NCI-H1105 treated with DMSO at 0.1 percent for 48 hours (cell line): ENCODE measurements at places on chromosomes 1 and 21.

- no peak for DNase-seq
Observed at GRCh38 chr21:16305686-16306085, 575.9 kb downstream of the USP25 start.

GRCh38 chr1:151970128-151970527, 23.5 kb downstream of the S100A10 start:
- no peak for DNase-seq

GRCh38 chr1:156554971-156555370, 17.4 kb downstream of the IQGAP3 start:
- no peak for DNase-seq

GRCh38 chr1:69738458-69739250, 170.9 kb downstream of the LRRC7 start:
- no peak for DNase-seq

GRCh38 chr1:207817166-207817565, 65.3 kb downstream of the CD46 start:
- no peak for DNase-seq

GRCh38 chr1:153357076-153357852, 390 bp upstream of the S100A9 start:
- DNase-seq, result no peak

DNA sequence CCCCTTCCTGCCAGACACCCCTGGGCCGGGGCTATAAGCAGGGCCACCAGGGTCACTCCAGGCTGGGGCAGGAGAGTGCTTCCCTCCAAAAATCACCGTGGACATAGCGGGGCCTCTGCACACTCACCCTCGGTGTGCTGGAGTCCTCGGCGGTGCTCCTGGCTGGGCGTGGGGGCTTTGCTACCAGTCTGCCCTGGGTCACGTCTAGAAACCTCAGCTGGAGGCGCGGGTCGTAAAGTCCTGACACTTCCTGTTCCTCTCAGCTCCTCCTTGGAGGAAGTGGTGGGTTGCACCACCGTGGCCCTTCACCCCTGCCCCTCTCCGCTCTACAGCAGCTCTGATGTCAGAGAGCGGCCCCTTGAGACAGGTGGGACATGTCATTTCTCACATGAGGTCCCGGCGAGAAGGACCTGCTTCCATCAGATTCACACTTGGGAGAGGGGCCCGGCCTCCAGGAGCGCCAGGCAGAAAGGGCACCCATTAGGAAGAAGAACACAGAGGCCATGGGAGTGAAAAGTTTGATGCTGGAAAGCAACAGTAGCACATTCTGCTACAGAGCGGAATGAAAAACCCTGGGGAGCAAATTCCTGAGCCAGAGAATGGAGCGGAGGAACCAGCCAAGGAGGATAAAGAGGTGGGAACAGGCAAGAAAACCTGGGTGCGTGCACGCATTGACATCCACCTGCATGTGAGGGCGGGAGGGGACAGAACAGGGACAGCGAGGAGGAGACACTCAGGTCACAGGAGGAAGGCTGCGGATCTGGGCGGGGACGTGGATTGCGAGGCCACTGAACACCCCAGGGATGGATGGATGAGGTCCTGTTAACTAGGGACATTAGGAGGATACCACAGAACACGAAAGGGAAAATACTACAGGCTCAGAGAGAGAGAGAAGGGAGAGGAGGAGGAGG, at the start of gene ITGB2:
Gene ITGB2 (minus strand): TSS at position 206 of the 911 bp plus-strand sequence. CDS start 10,117 bp downstream, outside the sequence.
- DNase-seq, result no peak

GRCh38 chr21:16908077-16908476, 604.8 kb upstream of the CXADR start:
- peak; percentile 86 for DNase-seq

- DNase-seq, result no peak
Observed at GRCh38 chr1:8871539-8871935, 6.9 kb downstream of the ENO1 start.

DNA sequence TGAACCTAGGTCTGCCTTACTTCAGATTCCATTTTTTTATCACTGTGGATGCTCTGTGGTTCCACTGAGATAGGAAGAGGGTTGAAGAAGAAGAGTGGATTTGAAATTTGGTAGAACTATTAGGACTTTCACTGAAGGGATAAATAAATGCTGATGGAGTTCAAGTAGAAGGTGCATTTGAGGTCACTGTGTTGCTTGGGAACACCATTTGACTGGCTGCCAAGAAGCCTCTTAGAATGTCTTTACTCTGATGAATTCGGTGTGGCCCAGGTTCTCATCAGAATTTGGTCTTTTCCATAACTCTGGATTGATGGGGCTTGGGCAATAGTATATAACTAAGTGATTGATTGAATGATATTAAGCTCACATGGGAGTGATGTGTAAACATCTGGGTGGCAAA, 11.9 kb downstream of the XPR1 start:
- peak; percentile 68 for DNase-seq

- no peak for DNase-seq
Observed at GRCh38 chr1:176046926-176047325, 160.2 kb downstream of the COP1 start.

GRCh38 chr1:229364207-229365065, 21.6 kb upstream of the CCSAP start:
- DNase-seq, result no peak

DNA sequence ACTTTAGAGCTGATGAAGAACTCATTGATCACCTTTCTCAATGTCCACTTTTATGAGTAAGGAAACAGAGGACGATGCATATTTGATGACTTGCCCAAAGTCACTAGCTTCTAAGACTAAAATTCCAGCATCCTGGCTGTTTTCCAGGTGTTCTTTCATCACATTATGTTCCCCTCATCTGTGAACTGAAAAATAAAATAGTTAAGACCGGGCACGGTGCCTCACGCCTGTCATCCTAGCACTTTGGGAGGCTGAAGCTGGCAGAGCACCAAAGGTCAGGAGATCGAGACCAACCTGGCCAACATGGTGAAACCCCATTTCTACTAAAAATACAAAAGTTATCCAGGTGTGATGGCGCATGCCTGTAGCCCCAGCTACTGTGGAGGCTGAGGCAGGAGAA, 297.5 kb downstream of the DUSP10 start:
- DNase-seq, result no peak

GRCh38 chr1:242788771-242789170, 264.3 kb upstream of the PLD5 start:
- no peak for DNase-seq

DNA sequence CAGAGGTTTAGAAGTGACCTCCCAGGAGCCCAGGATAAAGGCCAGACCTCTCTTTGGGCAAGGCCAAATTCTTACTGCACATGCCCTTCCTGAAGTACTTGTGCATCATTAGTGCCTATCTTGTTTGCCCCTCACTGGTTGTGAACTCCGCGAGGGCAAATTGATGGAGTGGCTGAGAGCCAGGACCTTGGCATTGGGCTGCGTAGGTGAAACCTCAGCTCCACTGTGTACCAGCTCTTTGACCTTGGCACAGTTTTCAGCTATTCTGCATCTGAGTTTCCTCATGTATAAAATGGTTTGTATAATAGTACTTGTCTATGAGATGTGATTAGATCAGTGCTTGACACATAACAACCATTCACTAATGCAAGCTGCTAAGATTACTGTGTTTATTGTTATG, 11.5 kb downstream of the OTUD3 start:
- DNase-seq, result peak; percentile 30

- DNase-seq, result no peak
Observed at GRCh38 chr1:117659550-117660270, 53.9 kb downstream of the TENT5C start.

DNA sequence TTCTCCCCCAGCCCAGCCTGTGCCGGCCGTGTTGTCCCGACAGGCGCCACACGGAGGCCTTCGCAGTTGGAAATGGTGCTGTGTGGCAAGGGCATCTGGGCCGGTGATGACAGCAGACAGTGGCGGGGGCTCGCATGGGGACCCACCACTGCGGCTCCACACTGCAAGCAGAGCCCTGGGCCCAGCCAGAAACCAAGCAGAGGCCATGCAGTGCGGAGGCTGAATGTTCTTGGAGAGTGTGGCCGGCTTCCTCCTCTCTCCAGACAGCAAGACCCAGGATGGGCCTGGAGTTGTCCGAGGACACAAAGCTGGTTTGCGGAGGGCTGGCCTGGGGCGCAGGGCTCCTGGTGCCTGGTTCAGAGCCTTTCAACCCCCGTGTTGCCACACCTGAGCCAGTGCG, 104.6 kb downstream of the SIK1 start:
- no peak for DNase-seq

DNA sequence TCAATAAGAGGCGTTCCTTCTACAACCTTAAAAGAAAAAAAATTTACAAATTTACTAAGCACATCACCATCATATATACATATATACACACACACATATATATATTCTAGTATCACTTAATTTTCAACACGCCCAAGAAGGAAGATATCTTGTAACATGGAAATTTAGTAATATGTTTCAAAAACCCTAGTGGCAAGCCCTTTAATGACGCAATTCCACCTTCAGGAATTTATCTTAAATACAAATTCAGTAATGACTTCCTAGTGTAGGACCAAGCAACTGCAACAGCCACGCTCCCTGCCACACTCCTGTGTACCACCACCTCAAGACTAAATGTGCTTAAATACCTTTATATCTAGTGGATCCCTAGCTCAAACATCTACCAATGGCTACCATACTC, 12.5 kb downstream of the LBR start:
- DNase-seq, result no peak

DNA sequence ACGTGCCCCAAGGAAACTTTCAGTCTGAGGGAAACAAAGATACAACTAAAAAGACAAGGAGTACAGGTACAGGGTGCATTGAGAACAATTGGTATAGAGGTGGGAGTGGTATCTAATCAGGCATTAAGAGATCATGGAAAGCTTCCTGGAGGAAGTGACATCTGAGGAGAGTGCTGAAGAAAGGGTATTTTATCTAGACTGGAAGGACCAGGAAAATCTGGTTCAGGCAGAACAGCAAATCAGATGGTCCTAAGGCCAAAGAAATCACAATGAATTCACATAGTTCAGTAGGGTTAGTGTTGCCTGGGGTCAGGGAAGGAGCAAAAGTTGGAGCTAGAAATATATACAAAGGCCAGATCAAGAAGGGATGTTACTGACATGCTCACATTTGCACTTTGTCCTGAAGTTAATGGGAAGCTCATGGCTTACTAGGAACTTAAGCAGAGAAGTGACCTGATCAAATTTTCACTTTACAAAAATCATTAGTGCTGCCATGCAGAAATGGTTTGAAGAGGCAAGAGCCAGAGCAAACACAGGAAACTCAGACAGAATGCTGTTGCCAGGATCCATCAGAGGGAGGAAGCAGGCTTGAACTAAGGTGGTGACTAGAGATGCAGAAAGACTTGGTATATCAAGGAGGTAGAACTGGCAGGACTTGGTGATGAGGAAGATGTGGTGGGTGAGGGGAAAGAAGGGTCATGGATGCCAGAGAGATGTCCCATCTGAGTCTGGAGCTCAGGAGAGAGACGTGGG, 14.5 kb upstream of the CTTNBP2NL start:
- DNase-seq, result no peak

DNA sequence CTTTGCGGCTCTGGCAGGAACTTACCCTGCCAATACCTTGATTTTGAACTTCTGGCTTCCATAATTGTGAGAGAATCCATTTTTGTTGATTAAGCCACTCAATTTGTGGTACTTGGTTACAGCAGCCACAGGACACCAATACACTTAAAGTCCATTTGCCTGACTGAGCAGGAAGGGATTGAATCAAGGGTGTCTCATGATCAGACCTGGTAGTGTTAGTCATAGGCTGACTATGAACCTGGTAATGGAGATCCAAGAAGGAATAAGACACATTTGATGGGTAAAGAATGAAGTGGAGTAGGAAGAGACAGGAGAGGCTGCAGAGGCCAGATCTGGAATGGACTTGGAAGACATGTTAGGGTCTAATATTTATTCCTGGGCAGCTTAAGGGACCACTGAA, 31.2 kb upstream of the MAP1LC3C start:
- DNase-seq, result no peak

- no peak for DNase-seq
Observed at GRCh38 chr1:70818401-70818800, 229.2 kb downstream of the PTGER3 start.

DNA sequence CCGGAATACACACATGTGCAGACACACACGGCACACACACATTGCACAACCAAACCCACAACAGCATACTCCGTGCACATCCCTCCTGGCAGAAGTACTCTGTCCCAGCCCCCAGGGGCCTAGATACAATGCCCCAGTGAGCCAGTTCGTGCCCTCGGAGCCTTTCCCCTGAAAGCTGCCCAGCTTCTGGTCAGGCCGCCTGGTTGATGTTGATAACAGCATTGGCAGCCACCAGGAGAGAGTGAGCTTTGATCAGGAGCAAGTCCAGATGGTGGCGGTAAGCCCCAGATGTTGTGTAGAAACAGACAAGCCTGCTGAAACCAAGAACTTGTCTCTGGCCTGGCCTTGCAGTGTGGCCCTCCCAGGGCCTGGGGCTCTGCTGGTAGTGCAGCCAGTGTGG, 109.1 kb downstream of the GRIK3 start:
- no peak for DNase-seq

DNA sequence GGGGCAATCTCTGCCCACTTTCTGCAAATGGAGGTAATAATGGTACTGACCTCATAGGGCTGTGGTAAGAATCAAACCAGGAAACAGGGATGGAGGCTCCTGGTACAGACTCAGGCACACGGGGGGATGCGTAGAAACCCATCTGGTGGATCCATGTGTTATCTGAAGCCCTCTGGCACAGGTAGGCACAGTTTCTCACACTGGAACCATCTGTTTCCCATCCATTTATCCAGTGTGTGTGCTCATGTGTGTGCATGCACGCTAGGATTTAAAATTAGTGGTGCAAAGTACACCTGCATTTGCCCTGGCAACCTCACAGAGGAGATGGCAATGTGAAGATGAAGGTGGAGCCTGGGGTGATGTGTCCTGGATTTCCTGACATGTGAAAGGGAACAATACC, 103.3 kb downstream of the RAVER2 start:
- DNase-seq, result no peak

DNA sequence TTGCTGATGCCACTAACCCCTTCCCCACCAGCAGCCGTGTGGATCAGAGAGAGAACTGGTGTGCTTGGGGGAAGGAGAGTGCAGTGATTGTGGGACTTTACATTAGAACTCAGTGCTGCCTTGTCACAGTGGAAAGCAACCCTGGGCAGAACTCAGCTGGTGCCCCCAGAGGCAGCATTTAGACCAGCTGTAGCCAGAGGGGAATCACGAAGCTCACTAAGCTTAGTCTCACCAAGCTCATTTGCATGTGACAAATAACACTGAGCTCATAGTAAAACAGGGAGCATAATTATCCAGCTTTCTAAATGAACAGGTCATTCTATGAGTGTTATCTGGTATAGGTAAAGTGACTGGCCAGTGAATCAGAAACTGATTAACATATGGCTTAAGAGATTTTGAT, 9.8 kb upstream of the SMAP2 start:
- DNase-seq, result no peak

DNA sequence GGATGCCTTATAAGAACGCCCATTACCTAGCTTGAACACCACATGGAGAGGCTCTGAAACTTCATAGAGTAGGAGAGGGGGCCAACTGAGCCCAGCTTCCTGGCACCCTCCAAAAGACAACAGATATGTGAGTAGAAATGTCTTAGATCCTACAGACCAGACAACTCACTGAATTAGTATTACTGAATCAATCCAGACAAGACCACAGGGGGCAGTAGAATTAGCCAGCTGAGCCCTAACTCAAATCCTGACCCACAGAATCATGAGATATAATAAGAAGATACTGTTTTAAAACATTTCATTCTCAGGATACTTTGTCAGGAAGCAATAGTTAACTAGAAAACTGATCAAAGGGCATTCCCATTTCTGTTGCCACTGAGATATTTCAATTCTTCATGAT, 45.8 kb upstream of the C1orf21 start:
- DNase-seq, result no peak

GRCh38 chr1:115694805-115695204, 53.0 kb downstream of the VANGL1 start:
- DNase-seq, result no peak

- no peak for DNase-seq
Observed at GRCh38 chr1:187491082-187491720, 662.5 kb downstream of the PLA2G4A start.
